ENCODE measurements at places on chromosomes 12 and 14. TPM values are rescaled to one million over a fixed set of nuclear protein-coding genes. Genes with fewer than 3 reads are reported as not detected.
A peak's percentile ranks its signal among the peaks of the same experiment; 100 is the strongest.

Gene INSM2
- total RNA-seq, result not detected

Gene KRT79
- total RNA-seq, result not detected

Gene AKAP3
- 13.2 TPM for total RNA-seq

Gene LTBP2
- total RNA-seq, result 4.4 TPM

Gene RFX4
- total RNA-seq, result not detected

Gene PKP2
- 376 TPM for total RNA-seq

Gene LRTM2
- total RNA-seq, result not detected

Gene CNPY2
- total RNA-seq, result 107 TPM

Gene TTC7B
- total RNA-seq, result 73.7 TPM

DNA sequence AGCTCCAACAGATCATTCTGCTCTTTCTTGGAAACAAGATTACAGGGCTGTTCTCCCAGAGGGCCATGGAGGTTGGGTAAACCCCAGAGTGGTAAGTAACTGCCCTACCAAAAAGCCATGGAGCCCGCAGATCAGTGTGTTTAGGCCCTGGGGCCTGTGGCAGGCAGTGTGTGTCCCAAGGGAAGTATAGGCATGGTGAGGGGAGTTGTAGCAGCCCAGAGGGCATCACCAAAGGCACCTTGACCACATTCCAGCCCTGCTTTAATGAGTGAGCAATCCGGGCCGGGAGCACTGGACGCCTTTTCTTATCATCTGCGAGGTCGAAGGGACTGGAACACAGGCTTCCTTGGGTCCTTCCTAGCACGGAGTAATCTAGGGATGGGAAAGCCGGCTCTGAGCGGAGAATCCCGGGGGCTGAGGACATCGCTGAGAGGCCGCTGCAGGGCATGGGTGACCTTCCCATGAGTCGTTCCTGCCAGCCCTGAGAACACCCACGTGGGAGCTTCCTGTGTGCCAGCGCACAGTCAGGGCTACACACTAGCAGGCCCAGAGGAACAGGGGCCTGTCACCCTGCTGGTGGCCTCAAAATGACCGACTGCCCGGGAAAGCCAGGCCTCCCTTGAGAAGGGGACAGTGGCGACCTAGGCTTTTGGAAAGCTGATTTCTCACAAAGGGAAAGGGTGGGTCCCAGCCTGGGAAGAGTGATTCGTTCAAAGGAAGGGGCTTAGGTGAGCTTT, 91.3 kb downstream of the NINJ2 start:
- no peaks in the 10 kb centered on the region for H3K27me3 ChIP-seq
- no peaks in the 10 kb centered on the region for H3K36me3 ChIP-seq
- DNase-seq, result no peak
- H3K4me1 ChIP-seq, result peaks cover 7% of the 10 kb centered on the region

DNA sequence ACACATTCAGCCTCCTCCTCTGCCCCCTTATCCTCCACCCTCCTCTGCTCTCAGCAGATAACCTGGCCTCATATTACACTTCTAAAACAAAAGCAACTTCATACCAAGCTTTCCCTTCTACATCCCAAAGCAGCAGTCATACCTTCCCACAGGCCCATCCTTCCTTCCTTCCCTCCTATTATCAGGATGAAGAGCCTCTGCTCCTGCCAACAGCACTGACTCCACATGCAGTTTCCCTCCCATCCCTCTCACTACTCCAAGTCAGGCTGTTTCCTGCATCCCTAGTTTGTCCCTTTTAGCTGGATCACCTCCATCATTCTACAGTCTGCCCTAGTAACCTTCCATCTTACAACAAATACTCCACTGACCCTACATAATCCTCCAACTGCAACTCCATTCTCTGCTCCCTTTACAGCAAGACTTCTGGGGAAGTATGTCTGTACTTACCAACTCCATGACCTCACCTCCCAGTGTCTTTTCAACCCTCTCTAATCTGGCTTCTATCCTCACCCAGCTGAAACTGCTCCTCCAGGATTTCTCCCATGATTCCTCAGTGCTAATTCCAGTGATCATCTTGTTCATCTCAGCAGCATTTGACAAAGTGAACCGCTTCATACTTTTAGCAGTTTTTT, 4.9 kb upstream of the YEATS4 start:
- no peak for DNase-seq
- H3K27ac ChIP-seq, result peak overlapping the region; percentile 22
- H3K4me1 ChIP-seq, result peaks cover 7% of the 10 kb centered on the region
- no peaks in the 10 kb centered on the region for H3K36me3 ChIP-seq
- H3K4me3 ChIP-seq, result no peak overlapping the region

- H3K27me3 ChIP-seq, result no peaks in the 10 kb centered on the region
- no peak overlapping the region for H3K27ac ChIP-seq
- no peaks in the 10 kb centered on the region for H3K36me3 ChIP-seq
These were observed 388.8 kb upstream of the USP15 start for GRCh38 chr12:61871485-61871810.

GRCh38 chr14:95182379-95182778, 25.1 kb upstream of the DICER1 start:
- no peaks in the 10 kb centered on the region for H3K36me3 ChIP-seq
- no peak for DNase-seq
- no peaks in the 10 kb centered on the region for H3K4me1 ChIP-seq
- no peak overlapping the region for H3K4me3 ChIP-seq
- no peak overlapping the region for H3K27ac ChIP-seq

DNA sequence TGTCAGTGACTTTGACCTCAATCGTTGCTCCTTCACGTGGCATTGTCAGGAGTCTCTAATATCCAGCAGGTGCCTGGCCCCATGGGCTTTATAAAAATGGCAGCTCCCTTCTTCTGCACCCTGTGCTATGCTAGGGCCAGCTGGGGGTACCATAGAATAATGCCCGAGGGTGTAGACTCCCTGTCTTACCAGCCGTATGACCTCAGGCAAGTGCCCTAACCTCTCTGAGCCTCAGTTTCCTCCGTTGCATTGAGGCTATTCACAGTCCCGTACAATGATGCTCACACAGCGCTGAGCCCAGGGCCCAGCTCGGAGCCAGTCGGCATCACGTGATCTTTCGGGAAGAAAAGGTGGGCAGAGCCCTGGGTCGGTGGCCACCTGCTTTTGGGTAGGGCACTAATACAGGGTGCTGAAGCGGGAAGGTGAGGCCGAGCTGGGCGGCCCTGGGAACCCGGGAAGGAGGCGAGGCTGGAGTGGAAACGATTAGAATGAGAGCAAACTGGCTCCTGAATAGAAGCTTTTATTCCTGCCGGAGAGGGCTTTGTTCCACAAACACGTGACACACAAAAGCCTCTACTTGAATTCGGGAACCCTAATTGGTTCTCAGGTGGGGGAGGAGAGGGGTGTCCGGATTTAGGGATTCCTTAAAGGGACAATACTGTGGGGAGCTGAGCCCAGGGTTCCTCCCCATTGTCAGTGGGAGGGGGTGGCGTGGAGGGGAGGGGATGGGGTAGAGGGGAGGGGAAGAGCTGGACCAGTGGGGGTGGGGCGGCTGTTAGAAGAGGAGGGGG, 19.9 kb upstream of the MSI1 start:
- no peak for DNase-seq
- no peaks in the 10 kb centered on the region for H3K27me3 ChIP-seq
- H3K4me3 ChIP-seq, result no peak overlapping the region
- H3K36me3 ChIP-seq, result no peaks in the 10 kb centered on the region
- H3K4me1 ChIP-seq, result peaks cover 3% of the 10 kb centered on the region

DNA sequence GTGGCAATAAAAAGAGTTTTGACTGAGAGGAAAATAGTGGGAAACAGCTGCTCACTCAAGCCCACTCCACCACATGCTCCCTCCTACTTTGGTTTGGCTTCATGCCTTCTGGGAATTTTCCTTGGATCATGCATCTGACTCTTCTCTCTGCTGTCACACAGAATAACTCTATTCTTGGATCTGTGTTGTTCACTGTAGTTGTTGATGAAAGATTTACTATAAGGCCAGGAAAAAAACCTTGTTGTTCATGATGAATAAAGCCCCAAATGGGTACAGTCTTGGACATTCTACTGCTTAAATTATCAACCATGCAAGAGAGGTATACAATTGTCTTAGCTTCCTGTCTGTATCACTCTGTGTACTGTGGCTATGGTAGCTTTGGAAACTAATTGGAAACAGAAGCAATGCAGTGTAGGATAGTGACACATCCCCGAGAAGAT, 70.5 kb downstream of the TMX1 start:
- H3K27ac ChIP-seq, result no peak overlapping the region
- no peaks in the 10 kb centered on the region for H3K36me3 ChIP-seq

GRCh38 chr12:120421701-120422100, 16.2 kb upstream of the COX6A1 start:
- no peaks in the 10 kb centered on the region for H3K27me3 ChIP-seq
- no peak for DNase-seq
- no peak overlapping the region for H3K4me3 ChIP-seq
- no peaks in the 10 kb centered on the region for H3K36me3 ChIP-seq
- no peak overlapping the region for H3K27ac ChIP-seq
- H3K4me1 ChIP-seq, result no peaks in the 10 kb centered on the region

GRCh38 chr14:34180434-34180833, 229.6 kb upstream of the EGLN3 start:
- no peaks in the 10 kb centered on the region for H3K27me3 ChIP-seq
- DNase-seq, result no peak
- H3K4me1 ChIP-seq, result peaks cover 8% of the 10 kb centered on the region
- H3K4me3 ChIP-seq, result no peak overlapping the region

Measured in cardiac muscle cell (in vitro differentiated cells and primary cell).